ENCODE measurements at places on chromosomes 3 and 15.

- no peak for DNase-seq
Measured at GRCh38 chr3:45819543-45819942, 22.4 kb downstream of the LZTFL1 start.

DNA sequence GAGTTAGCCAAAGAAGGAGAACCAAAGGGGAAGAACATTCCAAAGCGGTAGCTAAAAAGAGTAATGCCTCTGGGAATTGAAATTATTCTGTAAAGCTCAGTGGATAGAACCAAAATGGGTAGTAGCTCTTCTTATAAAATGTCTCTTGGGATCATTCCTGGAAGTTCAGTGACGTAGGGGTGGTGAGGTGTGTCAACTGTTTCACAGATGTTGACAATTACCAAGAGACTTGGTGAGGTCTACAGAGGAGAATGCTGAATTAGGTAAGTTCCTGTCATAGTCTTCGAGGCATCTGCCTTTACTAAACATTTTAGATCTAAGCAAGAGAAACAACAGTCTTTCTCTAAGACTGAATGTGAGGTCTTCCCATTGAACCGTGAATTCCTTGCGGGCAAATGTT is 67.8 kb downstream of the TPRG1 start:
- no peak for DNase-seq

DNA sequence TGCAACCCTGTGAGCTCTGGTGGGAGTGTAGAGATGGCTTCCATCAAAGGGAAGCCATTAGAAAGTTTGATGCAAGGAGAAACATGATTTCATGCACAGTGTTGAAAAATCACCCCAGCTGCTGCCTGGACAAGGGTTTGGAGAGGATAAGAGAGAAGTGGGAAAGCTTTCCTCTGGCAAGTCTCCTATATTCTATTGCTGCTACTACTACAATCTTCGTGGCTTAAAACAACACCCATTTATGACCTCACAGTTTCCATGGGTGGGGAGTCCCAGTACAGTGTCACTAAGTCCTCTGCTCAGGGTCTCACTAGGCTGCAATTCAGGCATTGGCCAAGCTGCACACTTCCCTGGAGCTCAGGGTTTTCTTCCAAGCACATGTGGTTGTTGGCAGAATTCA is 229.3 kb downstream of the TAFA4 start:
- no peak for DNase-seq

- DNase-seq: no peak
Measured at GRCh38 chr3:192855434-192855833, 62.2 kb downstream of the MB21D2 start.

DNA sequence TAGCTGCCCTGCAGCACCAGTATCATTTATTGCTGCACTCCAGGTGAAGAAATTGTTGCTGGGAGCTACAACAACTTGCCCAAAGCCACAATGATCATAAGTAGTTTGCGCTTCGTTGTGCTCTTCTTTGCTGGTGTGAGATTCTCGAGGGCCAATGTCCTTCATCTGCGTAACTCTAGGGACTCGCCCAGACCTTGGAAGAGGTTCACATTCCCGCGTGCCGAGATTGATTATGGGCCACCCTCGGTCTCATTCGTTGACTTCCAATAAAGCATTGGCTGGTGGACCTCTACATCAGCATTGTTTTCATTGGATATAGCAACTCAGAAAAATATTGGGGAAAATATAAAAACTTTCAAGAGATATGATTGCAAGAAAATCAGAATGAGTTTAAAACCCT is 423 bp upstream of the PHLDB2 start:
- no peak for DNase-seq

DNA sequence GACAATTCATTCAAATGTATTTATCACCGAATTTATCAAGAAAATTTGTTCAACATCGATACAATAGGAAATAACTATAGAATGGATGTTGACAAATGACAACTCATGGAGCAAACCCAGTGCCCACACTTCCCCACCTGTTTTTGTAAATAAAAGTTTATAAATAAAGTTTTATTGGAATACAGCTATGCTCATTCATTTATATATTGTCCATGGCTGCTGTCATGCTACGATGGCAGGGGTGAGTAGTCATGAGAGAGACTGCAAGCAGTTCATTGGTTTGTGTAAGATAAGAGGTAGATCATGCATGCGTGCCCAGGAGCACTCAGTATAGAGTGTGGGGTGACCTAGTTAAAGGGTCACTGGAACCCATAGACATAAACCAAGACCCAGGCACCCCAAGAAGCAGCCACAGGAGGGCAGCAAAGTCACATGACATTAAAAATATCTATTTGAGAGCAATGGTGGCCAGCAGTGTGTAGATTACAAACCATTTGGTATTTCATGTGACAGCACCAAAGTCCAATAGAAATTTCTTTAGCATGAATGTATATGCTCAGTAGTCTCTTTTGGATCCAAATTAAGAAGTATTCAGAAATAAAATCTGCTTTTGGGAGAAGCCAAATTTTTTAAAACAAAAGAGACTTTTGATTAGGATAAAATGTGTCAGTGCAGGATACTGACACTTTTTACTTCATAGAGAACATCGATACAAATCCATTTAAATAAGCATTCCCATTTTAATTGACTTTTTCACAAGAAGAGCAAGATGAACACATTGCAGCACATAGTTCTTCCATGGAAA is 794.8 kb downstream of the MCTP2 start:
- DNase-seq: no peak

DNA sequence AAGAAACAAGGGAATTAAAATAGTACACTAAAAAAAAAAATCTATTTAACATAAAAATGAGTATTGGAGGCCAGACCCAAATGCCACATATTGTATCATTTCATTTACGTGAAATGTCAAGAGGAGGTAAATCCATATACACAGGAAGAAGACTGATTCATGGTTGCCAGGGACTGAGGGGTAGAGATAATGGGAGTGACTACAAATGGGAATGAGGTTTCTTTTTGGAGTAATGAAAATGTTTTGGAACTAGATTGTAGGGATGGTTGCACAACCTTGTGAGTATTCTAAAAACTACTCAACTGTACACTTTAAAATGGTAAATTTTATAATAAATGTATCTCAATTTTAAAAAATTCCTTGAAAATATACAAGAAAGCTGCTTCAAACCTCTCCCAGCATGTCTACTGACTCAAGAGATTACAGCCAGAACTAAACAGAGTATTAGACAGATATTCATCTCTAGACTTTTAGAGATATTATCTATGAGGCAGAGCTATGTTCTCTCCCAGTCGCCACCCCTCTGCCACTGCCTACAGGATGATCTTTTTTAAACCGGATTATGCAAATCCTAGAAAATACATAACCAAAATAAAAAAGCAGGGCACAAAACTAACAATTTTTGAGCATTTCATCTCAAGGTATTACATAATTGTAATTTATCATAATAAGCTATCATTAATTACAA is 6.2 kb downstream of the HLTF start:
- DNase-seq: no peak

- no peak for DNase-seq
Measured at GRCh38 chr3:170531054-170531453, 54.8 kb downstream of the SLC7A14 start.

- no peak for DNase-seq
Measured at GRCh38 chr15:65824031-65824743, 32.1 kb upstream of the DENND4A start.

- DNase-seq: no peak
Measured at GRCh38 chr3:62832553-62832952, 42.7 kb downstream of the CADPS start.
